AG09319 (cell line): ENCODE measurements at places on chromosomes 13 and 19.
A peak's percentile ranks its signal among the peaks of the same experiment; 100 is the strongest.

- no peak for DNase-seq
Observed at GRCh38 chr13:99477493-99477892, 23.8 kb upstream of the TM9SF2 start.

GRCh38 chr13:95349267-95349666, 48.0 kb upstream of the ABCC4 start:
- no peak for DNase-seq

- no peak for DNase-seq
Observed at GRCh38 chr13:76803831-76804230, 82.4 kb downstream of the KCTD12 start.

GRCh38 chr19:36009220-36009619, 607 bp upstream of the SYNE4 start:
- DNase-seq, result no peak

GRCh38 chr19:3984908-3985642, at the start of gene EEF2:
Gene EEF2, minus strand, starts transcription at chr19:3985463. Its CDS starts 83 bp downstream, at chr19:3985380.
- DNase-seq, result peak; percentile 81

- peak; percentile 90 for DNase-seq
Observed at GRCh38 chr19:42850981-42851717, 28.4 kb downstream of the PSG1 start.

- DNase-seq, result no peak
Observed at GRCh38 chr19:8021374-8021773, 15.9 kb upstream of the ELAVL1 start.

DNA sequence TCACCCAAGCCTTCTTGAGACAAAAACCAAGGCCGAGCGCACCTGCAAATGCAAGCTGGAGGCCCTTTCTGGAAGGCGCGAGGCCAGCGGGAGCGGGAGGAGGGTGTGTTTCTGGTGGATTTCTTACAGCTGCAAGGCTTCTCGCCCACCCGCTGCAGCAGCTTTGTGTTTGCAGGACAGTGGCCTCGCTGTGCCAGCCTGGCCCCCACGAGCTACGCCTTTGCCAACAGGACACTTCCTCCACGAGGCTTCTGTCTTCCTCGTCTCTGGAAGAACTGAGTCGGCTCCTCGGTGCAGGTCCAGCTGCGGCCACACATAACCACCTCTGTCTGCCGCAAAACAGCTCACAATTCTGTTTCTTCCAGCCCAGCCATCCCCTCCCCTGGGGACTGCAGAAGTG, 10.1 kb downstream of the ATCAY start:
- no peak for DNase-seq

DNA sequence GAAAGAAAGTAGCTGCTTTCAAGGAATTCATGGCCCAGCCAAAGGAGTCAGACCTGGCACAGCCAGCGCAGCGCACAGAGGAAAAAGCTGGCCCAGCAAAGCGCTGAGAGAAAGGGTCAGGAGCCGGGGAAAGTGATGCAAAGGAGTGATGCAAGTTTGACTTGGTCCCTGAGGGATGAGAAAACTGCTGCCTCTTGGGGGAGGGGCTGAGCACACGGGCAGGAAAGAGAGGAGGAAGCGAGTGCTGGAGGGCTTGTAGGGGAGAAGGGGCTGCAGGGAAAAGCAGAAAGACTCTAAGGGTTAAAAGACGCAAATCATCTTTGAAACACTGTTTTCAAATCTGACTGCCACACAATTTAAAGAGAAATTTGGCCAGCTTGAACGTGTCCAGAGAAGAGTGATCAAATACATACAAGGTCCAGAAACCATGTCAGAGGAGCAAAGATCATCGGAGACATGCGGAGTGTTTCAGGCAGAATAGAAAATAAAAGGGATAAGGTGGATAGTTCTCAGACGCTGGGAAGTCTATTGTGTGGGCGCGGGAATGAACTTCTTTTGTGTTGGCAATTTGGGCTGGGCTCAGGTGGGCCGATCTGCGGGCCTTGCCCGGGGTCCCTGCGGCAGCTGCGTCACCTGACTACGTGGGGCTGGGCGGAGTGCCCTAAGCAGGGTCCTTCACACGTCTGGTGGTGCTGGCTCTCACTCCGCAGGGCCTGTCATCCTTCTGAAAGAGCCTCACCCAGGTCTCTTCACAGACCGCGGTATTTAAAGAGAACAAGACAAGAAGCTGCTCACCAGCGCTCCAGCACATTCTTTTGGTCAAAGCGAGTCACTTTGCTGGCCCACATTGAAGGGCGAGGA, 18.1 kb downstream of the N4BP2L1 start:
- DNase-seq, result peak; percentile 16

GRCh38 chr13:74444161-74444571, 310.0 kb upstream of the KLF12 start:
- no peak for DNase-seq

DNA sequence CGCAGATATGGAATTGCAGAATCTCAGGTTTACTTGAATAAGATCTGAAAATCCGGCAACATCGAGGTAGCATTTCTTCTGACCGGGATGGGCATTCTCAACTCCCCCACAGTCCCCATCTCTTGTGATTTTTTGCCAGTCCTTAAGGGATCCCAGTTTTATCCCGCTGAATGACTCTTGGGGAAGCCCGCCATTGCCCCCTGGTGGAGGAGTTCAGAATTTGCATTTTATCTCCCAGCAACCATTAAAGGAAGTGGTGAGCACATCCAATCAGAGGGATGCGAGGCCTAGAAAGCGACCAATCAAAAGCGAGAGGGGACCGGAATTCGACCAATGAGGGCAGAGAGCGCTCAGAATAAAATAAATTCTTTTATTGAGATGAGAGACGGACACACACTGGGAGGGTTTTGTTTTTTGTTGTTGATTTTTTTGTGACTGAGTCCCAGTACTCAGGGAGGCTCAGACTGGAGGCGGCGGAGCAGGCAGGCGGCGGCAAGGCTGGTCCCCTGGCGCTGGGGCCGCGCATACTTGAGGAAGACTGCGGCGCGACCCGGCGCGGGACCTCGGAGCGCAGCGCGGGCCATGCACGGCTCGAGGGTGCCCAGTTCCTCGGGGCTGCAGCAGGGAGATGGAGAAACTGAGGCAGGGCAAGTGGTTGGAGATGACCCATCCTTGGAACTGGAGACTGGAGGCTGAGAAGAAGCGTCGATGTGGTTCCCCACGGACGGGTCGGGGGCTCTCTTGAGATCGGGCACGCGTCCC, 3.9 kb upstream of the TTC9B start:
- DNase-seq, result peak; percentile 73

GRCh38 chr19:1237754-1238368, at the start of gene CBARP:
Gene CBARP, minus strand, starts transcription at chr19:1238005. Its CDS starts 1,905 bp downstream, at chr19:1236100.
- no peak for DNase-seq

GRCh38 chr13:83372786-83373185, 509.5 kb downstream of the SLITRK1 start:
- no peak for DNase-seq

- no peak for DNase-seq
Observed at GRCh38 chr13:46717275-46717674, 79.7 kb downstream of the ESD start.

DNA sequence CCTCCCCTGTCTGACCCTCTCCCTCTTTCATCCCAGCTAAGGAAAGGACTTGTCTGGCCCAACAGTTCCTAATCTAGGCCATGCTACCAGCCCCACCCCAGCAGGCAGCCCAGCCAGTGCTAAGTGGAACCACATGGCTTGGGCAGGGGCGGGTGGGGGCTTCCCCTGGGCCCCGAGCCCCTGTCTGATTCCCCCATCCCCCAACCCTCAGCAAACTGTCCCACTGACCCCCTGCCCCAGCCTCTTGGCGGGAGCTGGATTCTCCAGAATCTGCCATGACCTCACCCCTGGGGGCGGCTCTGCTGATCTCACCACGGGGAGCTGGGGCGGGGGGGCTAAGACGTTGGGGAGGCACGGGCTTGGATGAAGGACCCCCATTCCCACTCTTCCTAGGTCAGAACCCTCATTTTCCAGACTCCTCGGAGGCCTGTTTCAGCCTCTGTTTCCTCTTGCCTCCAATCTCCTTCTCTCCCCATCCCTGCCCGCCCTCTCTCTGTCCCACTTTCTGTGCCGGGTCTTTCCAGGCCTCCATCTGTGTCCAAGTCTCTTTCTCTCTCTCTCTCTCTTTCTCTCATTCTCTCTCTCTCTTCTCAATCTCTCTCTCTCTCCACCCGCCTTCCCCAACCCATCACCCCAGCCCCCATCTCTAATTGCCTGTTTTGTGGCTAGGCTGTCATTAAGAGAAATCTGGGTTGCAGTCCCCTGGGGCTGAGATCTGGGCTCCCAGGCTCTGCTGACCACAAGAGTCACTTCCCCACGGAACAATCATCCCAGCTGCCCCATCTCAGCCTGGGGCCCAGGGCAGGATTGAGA, 2.7 kb downstream of the COL5A3 start:
- DNase-seq, result no peak

DNA sequence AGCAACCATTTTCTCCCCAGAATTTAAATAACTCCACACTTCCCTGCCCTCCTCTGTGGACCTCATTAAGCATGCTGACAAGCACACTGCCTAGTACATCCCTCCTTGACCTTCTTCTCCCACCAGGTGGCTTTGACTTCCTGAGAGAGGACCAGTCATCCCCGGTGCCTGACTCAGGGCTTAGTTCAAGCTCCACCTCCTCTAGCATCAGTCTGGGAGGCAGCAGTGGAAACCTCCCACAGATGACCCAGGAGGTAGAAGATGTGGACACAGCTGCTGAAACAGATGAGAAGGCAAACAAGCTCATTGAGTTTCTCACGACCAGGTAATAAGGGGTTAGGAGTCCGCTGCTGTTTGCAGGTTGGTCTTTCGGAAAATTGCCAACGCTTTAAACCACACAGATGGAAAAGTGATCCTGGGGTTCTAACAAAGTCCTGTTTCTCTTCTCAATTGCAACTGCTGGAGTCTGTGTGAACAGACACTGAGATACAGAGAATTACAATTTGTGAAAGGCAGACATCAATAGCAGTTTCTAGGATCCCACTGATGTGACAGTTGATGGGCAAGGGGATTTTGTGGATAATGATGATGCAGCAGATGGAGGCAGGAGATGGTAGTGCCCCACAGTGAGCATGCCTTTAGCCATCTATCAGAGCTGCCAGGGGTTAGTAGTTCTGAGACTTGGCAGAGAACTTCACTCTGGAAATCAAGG, 86.7 kb downstream of the ZAR1L start:
- no peak for DNase-seq

- no peak for DNase-seq
Observed at GRCh38 chr19:13946414-13946813, 5.9 kb upstream of the DCAF15 start.

GRCh38 chr19:51794885-51795490, at the start of gene FPR3:
Gene FPR3, plus strand, starts transcription at chr19:51795157. Its CDS starts 28,592 bp downstream, at chr19:51823749.
- no peak for DNase-seq

- no peak for DNase-seq
Observed at GRCh38 chr13:95471960-95472359, 80.6 kb upstream of the CLDN10 start.

DNA sequence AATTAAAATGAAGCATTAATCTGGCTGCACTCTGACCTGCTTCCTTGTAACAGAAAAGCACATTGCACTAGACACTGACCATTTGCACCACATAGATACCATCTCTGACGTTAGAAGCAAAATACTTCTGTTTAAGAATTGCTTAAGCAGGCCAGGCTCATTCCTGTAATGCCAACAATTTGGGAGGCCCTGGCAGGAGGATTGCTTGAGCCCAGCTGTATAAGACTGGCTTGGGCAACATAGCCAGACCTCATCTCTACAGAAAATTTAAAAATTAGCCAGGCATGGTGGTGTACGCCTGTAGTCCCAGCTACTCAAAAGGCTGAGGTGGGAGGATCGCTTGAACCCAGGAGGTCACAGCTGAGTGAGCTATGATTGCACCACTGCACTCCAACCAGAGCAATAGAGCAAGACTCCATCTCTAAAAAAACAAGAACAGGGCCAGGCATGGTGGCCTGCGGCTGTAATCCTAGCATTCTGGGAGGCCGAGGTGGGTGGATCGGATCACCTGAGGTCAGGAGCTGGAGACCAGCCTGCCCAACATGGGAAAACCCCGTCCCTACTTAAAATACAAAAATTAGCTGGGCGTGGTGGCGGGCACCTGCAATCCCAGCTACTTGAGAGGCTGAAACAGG, 7.0 kb upstream of the TLE6 start:
- no peak for DNase-seq

DNA sequence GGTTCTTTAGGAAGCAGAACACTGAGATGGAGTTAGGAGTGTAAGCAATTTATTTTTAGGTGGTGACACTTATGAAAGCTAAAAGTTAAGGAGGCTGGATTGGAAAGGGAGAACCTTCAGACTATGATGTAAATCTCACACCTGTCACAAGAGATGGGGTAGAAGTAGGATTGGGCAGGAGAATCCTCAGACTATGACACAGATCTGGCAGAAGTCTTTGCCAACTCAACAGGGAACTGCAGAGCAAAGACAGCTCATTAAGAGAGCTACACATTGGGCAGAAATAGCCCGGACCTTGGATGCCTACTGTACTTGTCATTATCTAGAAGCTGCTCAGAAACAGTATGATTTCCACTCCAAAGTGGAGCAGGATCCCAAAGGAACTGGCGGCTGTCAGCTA, 134.4 kb downstream of the DNAJC15 start:
- DNase-seq, result no peak

DNA sequence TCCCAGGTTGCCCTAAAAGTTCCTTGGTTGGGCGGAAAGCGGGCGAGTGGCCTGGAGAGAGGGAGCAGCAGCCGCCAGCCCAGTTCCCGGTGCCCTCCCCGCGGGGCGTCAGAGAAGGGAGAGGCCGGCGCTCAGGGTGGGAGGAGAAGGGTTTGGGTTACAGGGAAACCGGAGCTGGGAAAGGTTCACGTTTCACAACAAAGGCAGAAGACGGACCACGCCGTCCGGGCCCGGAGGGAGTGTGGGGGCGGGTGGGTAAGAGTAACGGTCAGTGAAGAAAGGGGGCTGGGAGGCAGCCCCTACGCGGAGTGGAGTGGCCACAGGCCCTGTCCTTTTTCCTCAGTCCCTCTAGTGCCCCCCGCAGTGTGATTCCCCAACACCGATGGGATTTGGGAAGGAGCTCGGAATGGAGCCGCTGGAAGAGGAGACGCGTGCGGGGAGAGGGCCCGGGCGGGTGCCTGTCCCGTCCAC, 1.6 kb downstream of the SIX5 start:
- DNase-seq, result peak; percentile 72

DNA sequence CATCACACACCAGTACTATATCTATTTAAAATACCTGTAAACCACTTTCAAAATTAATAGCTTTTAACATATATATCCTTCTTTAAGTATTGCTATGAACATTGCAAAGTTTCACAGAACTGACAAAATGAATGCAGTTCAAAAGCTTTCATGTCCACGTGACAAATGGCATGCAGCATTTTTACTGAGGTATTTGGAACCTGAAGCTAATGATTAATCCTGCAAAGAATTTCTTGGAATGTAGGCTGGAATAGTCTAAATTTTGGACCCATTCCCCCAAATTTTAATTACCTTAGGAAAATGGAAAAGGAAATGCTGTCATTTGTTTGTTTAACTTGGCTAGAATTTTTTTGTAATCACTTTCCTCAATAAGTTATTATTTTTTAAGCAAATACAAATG, 423.8 kb upstream of the GPC6 start:
- DNase-seq, result no peak

GRCh38 chr19:38657633-38658222, 10.3 kb downstream of the ACTN4 start:
- no peak for DNase-seq

- DNase-seq, result peak; percentile 75
Observed at GRCh38 chr13:48505597-48506091, 27.2 kb downstream of the RCBTB2 start.
